Hematopoietic multipotent progenitor cell treated with erythropoietin and hydrocortisone succinate and interleukin-3 and kit ligand, for 15 days (in vitro differentiated cells): ENCODE measurements at places on chromosomes 11 and 22.
A peak's percentile ranks its signal among the peaks of the same experiment; 100 is the strongest.

GRCh38 chr11:108369064-108369463, 98.3 kb downstream of the C11orf65 start:
- no peak for DNase-seq

- DNase-seq: no peak
These were observed 1.9 kb downstream of the TMEM134 start for GRCh38 chr11:67466962-67467771.

- no peak for DNase-seq
These were observed 758.3 kb downstream of the NELL1 start for GRCh38 chr11:21427726-21428125.

GRCh38 chr11:76714493-76714892, 43.9 kb upstream of the LRRC32 start:
- peak; percentile 47 for DNase-seq

DNA sequence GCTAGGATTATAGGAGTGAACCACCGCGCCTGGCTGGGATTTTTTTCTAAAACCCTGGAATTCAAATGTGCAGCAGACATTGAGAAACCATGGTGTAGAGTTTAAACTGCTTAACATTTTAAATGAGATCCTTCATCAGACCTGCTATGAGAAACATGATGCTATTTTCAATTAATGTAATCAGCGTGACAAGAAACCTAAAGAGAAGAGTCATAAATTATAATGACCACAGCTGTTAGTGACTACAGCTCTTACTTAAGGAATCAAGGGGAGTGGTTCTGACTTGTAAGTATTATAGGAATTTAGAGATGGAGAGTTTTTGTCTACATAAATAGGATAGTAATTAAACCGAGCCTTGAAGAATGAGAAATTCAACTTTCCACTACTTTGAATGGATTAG, 170.6 kb downstream of the BARX2 start:
- no peak for DNase-seq

GRCh38 chr11:74010306-74011300, 1.7 kb upstream of the UCP3 start:
- peak; percentile 50 for DNase-seq

GRCh38 chr11:105034813-105035620, at the start of gene CASP1:
Gene CASP1 (minus strand): TSS chr11:105035144. CDS start chr11:105035113, 31 bp downstream.
- DNase-seq: no peak

GRCh38 chr22:28208787-28209186, 289.7 kb upstream of the PITPNB start:
- DNase-seq: no peak

DNA sequence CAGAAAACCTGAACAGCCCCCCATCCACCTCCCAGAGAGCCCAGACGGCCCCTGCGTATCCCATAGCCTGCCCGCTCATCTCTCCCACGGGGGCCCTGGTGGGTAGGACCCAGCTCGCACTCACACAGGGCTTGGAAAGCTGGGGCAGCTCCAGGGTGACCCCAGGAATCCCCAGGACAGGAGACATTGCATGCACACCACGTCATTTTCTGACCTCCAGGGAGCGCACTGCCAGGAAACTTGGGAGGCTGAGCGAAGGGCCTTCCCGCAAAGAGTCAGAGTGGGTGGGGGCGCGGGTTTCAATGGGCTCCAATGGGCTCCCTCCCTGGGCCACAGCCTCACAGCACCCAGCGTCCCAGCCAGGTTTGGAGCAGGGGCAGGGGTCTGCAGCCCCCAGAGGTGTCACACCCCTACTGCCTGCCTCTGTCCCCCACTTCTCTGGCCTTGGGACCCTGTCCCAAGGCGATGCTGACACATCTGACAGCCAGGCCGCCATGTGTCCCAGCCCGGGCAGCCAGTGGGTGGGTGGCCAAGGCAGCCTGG, 8.2 kb upstream of the SYT8 start:
- DNase-seq: no peak

- no peak for DNase-seq
These were observed 10.3 kb downstream of the OTUB1 start for GRCh38 chr11:63996512-63996911.

DNA sequence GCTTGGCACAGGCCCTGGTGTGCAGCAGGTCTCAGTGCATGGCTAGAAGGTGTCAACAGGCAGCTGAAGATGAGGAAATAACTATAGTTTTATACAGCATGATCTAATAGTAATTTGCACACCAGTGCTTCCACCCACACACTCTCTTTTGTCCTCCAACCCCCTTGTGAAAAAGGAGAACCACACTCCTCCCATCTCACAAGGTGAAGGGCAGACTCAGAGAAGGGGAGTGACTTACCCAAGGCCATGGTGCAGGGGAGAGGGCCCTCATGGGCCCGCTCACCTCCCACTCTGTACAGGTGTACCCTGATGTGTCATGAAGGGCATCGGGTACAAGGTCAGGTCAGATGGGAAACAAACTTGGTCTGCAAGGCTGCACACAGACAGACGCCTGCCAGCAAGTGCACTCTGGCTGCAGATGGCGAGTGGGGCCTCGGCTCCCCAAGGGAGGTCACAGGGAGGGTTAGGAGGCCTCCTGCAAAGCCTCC, 53.4 kb downstream of the DGCR2 start:
- no peak for DNase-seq

DNA sequence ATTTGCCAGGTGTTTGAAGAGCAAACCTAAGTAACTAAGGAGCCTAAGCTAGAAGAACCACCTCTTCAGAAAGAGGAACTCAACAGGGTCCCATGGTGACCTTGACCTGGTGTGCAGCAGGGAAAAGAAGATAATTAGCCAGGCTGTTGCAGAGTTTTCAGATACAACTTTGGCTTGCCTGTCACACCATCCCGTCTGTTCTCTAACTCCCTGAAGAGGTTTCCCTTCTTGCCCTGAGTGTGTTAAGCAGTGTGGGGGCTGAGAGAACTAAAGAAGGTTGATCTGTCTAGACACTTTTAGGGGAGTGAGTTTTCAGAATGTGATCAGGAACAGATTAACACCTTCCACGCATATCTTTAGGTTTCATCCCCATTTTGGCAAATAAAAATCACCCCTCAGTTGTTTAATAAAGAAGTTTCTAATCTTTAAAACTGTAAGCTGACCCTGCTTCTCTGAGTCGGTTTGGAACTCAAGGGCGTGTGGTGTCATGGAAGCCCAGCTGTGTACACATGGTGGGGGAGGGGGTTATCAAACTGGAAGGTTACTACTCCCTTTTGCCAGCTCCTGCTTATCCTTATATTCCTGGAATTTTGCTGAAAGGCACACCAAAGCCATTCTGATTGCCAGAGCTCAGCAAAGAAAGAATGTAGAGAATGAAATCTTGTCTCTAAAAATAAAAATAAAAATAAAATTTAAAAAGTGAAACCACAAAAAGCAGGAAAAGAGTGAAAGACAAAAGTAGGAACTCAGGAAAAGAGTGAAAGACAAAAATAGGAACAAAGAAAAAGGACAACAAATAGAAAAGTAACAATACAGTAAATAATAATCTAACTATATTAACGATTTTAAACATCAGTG, 70.2 kb downstream of the DBX1 start:
- DNase-seq: no peak

GRCh38 chr11:28938091-28938490, 829.9 kb downstream of the METTL15 start:
- no peak for DNase-seq

- no peak for DNase-seq
These were observed 7.8 kb downstream of the GGA1 start for GRCh38 chr22:37616201-37617083.

GRCh38 chr22:38260761-38261681, 11.8 kb downstream of the TMEM184B start:
- no peak for DNase-seq

DNA sequence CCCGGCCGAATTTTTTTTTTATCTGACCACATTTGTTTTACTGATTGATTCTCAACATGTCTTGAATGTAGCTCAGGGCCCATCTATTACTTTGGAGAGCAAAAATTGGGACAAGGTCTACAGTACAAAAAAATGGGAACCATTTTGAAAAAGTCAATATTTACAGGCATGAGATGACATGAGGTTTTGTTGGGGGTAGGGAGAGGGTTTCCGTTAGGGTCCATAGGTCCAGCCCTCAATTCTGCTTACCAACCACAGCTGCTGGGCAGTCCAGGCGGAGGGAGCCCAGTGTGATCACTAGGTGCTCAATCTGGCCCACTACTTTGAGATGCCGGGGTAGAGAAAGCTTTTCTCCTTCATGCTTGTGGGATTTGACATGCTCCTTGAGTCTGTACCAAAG, 18.3 kb downstream of the NRIP3 start:
- no peak for DNase-seq

DNA sequence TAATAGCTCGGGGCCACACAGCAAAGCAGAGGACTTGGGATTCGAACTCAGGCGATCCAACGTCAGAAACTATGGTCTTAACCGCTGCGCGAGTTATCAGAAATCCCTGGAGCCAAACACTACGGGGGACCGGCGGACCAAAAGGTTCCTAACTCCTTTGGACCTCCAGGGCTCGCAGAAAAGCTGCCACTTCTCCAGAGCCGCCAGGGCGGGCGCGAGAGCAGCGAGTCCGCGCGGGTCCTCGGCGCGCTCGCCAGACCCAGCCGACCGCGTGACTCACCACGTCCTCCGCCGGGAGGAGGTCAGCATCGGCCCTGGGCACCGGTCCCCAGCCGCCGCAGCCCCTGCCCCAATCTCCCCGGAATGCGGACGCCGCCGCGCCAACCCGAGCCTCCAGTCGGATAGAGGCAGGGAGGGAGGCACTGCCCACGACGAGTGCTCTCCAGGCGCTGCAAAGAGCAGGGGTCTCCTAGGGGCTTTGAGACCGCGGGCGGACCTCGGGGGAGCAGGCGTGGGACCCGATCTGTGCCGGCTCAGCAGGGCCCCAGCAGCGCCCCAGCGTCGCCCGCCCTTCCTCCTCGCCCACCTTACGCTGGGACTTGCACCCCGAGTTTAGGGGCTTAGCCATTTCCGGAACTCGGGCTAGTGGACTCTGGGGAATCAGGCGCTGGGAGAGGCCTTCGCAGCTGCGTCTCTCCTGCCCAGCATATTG, 6.2 kb upstream of the ALX4 start:
- DNase-seq: no peak

DNA sequence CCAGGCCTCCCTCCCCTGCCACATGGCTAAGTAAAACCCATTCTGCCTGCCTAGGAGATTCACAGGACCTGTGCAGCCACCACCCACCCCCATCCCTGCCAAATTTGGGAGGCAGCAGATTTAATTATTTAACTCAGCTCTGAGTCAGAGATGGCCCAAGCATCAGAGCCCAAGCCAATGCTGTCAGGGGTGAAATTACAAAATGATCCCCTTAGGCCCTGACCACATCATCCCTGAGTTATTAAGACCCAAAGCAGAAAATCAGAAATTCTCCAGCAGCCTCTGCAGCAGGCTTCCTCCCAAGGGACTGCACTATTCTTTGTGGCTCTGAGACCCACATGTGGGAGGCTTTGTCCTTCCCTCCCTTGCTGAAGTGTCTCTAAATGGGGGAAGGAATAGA, 52.8 kb upstream of the RRAS2 start:
- no peak for DNase-seq

GRCh38 chr22:17938484-17938924, 85.9 kb downstream of the MICAL3 start:
- no peak for DNase-seq

GRCh38 chr22:47435204-47435487, 672.7 kb downstream of the TBC1D22A start:
- DNase-seq: no peak

- DNase-seq: no peak
These were observed 27.3 kb upstream of the KRTAP5-6 start for GRCh38 chr11:1669546-1670218.

DNA sequence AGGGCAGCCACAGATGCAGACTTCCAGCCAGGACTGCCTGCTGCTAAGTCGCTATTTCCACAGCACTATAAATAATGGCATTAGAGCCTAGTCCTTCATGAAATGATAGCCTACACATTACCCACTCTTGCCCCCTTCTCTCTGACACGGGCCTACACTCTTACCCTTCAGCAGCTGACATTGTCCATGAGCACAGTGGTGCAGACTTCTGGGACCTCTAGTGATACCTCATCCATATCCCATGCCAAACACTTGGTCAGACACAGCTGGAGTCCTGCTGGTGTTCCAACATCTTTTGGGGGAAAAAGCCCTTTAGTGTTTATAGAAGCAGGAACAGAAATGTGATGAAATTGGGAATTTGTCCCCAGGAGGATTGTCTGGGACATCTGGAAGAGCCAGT, 43.4 kb upstream of the RAB1B start:
- DNase-seq: no peak

DNA sequence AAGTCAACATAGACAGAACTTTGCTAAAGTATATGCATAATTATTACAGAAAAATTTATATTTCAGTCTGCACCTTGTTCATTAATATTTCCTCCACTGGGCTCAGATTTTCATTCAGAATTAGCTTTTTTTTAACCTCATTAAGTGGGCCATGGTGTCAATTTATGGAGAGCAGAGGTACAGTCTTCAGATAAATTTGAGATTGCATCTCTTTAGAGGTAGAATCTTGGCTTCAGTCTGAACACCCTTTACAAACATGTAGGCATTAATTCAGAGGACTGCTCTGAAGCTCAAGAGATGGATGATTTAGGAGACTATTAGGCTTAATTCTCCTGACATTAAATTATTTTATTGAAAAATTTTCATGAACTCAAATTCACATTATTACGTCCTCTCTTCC, 3.4 kb upstream of the HBB start:
- peak; percentile 50 for DNase-seq

DNA sequence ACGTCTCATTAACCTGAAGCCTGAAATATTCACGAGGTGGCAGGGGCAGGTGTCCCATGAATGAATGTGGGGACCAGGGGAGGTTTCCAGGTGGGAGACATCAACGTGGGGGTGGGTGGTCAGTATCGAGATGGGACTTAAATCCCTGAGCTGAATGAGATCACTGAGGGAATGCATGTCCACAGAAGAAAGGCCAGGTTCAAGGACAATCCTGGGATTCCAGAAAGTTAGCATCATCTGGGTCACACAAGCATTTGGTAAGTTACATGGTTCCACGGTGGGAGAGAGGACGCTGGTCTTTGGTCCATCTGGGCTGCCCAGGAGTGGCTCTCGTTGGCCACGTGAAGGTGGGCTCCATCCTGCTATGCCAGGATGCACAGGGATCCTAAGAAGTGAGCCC, 22.7 kb upstream of the CCND1 start:
- DNase-seq: no peak

DNA sequence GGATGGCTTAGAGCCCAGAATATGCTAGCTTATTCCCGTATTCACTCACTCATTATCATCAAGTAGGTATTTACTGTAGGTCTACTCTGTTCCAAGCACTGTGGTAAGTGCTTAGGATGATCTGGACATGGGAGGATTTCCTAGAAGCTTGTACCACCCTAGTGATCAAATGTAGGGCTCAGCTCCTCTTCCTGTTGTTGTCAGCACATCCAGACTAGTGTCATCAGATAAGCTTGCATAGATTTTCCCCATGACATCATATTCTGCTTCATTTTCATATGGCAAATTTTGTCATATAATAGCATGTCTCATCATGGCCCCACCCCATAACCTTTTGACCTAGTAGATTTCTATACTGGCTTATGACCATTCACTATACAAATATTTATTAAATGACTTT, 19.3 kb upstream of the NUCB2 start:
- DNase-seq: no peak
